ENCODE measurements at places on chromosomes 11 and 22.
A peak's percentile ranks its signal among the peaks of the same experiment; 100 is the strongest.

DNA sequence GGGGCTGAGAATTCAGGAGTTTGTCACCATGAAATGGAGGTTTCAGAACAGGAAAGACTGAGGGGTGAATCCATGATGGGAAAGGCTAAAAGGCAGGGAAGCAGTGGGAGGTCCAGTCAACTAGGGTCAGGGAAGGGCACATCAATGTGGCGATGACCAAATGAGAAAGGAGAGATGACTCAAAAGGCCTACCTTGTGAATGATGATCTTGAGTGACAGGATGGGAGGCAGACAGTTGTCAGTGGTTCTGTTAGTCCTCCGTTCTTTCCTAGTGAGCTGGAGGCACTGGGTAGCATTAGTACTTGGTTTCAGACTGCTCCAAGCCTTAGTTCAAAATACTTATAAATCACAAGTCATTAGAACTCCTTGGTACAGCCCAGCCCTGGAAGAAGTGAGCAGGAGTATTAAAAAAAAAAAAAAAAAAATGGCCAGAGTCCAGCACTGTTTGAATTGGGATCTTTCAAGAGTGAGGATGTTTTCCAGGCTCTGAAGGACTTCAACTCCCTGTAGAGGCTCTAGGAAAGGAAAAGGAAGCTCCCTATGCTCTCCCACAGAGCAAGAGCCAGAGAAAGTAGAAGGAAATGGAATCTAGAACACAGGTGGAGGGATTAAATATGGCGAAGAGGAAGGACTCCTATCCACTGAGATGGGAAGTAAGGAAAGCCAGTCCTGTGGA is 8.3 kb upstream of the DCHS1 start:
- no peaks in the 10 kb centered on the region for H3K36me3 ChIP-seq
- H3K27ac ChIP-seq, result peak overlapping the region; percentile 82
- H3K4me1 ChIP-seq, result peaks cover 8% of the 10 kb centered on the region

DNA sequence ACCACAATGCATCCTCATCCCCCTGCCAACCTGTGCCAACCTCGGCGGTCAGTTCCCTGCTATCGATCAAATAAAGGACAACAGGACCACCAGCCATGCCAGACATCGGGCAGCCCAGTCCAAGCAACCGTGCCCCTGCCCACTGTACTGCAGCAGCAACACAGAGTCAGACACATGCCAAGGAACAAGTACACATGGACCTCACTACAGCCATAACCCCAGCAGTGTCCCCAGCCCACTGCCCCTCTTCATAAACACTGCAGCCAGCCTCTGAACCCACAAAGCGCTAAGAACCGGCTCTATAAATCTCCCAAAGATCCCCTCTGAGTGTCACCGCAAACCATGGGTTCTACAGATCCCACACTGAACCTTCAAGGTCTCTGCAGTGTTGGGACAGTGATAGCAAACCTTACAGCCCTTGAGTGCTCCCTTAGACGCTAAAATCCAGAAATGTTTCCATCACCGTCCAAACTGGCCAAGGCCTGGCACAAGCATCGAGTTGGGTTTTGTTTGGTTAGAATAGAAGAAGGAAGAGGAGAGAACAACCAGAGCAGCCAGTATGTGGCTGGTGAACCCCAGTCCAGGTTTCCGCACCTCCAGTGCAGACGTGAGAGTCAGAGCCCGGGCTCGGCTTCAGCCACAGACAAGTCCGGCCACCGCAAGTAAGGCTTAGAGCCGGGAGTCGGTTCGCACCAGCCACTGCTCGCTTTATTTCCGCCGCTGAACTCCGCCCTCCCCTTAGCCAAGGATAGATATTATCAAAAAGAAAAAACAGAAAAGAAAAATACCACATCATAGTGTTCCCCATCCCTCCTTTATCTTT is 7.9 kb downstream of the PAX6 start:
- H3K4me3 ChIP-seq, result no peak overlapping the region
- H3K27ac ChIP-seq, result no peak overlapping the region
- no peaks in the 10 kb centered on the region for H3K36me3 ChIP-seq
- peaks cover 94% of the 10 kb centered on the region for H3K27me3 ChIP-seq
- DNase-seq, result peak; percentile 1
- peaks cover 36% of the 10 kb centered on the region for H3K4me1 ChIP-seq

GRCh38 chr11:87518266-87518665 is 480.5 kb downstream of the TMEM135 start:
- H3K36me3 ChIP-seq, result no peaks in the 10 kb centered on the region
- H3K27ac ChIP-seq, result no peak overlapping the region
- no peak overlapping the region for H3K4me3 ChIP-seq

- DNase-seq, result no peak
- H3K27me3 ChIP-seq, result no peaks in the 10 kb centered on the region
- H3K36me3 ChIP-seq, result no peaks in the 10 kb centered on the region
- no peak overlapping the region for H3K27ac ChIP-seq
- no peak overlapping the region for H3K4me3 ChIP-seq
Observed at GRCh38 chr11:118988280-118988679, 9.7 kb upstream of the CENATAC start.

DNA sequence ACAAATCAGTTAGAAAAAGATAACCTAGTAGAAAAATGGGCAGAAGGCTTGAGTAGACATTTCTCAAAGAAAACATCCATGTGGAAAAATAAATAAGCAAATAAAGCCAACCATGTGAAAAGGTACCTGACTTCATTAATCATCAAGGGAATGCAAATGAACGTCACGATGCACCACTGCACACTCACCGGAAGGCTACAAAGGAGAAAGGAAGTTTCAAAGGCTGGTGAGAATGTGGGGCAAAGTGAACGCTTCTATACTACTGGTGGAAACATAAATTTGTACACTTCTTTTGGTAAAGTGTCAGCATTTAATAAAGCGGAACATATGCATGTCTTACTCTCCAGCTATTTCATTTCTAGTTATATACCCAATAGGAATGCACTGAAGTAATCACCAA is 166.8 kb downstream of the CSNK2A3 start:
- H3K4me3 ChIP-seq, result no peak overlapping the region
- DNase-seq, result no peak
- H3K27ac ChIP-seq, result no peak overlapping the region
- no peaks in the 10 kb centered on the region for H3K27me3 ChIP-seq
- peaks cover 3% of the 10 kb centered on the region for H3K4me1 ChIP-seq
- H3K36me3 ChIP-seq, result no peaks in the 10 kb centered on the region

DNA sequence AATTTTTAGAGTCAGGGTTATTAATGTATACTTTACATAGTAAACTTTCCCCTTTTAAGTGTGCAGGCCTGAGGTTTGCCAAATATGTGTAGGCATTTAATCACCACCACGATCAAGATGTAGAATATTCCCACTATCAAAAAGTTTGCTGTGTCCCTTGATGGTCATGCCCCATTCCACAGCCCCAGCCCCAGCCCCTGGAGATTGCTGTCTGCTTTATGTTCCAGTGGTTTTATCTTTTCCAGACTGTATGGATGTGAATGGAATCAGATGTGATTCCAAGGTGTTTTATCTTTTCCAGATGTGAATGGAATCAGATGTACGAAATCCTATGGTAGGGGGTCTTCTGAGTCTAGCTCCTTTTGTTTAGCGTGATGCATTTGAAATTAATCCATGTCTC is 93.1 kb upstream of the B3GAT1 start:
- H3K27ac ChIP-seq, result no peak overlapping the region
- H3K4me3 ChIP-seq, result no peak overlapping the region
- DNase-seq, result no peak
- no peaks in the 10 kb centered on the region for H3K4me1 ChIP-seq
- no peaks in the 10 kb centered on the region for H3K36me3 ChIP-seq

DNA sequence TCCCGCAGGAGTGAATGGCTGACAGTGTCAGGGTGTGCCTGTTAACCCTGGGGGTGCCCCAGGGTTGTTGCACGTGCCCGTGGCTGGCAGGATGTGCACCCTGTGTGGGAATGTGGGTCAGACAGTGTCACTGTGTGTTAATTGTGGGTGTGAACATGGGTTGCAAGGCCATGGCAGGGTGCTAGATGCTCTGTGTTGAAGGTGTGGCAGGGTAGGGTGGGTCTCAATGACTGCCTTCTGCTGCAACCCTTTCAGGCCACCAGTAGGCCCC is 8.3 kb downstream of the RIN1 start:
- H3K4me1 ChIP-seq, result peaks cover 44% of the 10 kb centered on the region
- no peaks in the 10 kb centered on the region for H3K27me3 ChIP-seq
- no peak for DNase-seq
- H3K36me3 ChIP-seq, result peaks cover 19% of the 10 kb centered on the region
- H3K4me3 ChIP-seq, result no peak overlapping the region
- peak overlapping the region; percentile 38 for H3K27ac ChIP-seq

- peaks cover 19% of the 10 kb centered on the region for H3K4me1 ChIP-seq
- H3K27me3 ChIP-seq, result no peaks in the 10 kb centered on the region
- no peak overlapping the region for H3K4me3 ChIP-seq
- no peak for DNase-seq
- H3K27ac ChIP-seq, result no peak overlapping the region
Observed at GRCh38 chr22:46031965-46032851, 55.2 kb upstream of the WNT7B start.

GRCh38 chr22:33476716-33477115 is 418.5 kb upstream of the SYN3 start:
- no peak overlapping the region for H3K4me3 ChIP-seq
- H3K4me1 ChIP-seq, result peaks cover 3% of the 10 kb centered on the region
- H3K27ac ChIP-seq, result no peak overlapping the region
- DNase-seq, result no peak
- no peaks in the 10 kb centered on the region for H3K27me3 ChIP-seq

DNA sequence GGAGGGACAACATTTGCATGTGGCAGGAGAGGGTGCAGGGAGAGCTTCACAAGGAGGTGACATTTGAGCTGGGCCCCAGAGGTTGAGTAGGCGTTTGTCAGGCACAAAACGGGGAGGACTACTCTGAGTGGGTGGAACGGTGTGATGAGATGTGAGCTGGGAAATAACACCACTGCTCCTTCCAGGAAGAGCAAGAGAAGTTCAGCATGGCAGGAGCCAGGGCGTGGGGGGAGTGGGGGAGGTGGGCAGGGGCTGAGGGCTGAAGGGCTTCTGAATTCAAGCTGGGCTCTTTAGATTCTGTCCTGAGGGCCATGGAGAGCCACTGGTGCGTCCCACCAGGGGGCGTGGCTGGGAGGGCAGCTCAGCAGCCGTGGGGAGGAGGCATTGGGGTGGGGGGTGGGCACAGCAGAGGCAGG is 54.2 kb downstream of the OTOG start:
- H3K4me3 ChIP-seq, result no peak overlapping the region
- no peak overlapping the region for H3K27ac ChIP-seq
- no peaks in the 10 kb centered on the region for H3K27me3 ChIP-seq
- no peak for DNase-seq

GRCh38 chr11:13883589-13883988 is 78.9 kb upstream of the SPON1 start:
- H3K36me3 ChIP-seq, result no peaks in the 10 kb centered on the region
- H3K4me1 ChIP-seq, result no peaks in the 10 kb centered on the region
- H3K27me3 ChIP-seq, result peaks cover 2% of the 10 kb centered on the region
- no peak for DNase-seq
- H3K27ac ChIP-seq, result no peak overlapping the region

- no peak overlapping the region for H3K4me3 ChIP-seq
- no peaks in the 10 kb centered on the region for H3K27me3 ChIP-seq
- no peak for DNase-seq
- no peak overlapping the region for H3K27ac ChIP-seq
- no peaks in the 10 kb centered on the region for H3K36me3 ChIP-seq
Observed at GRCh38 chr11:105953886-105954285, 68.2 kb downstream of the MSANTD4 start.

GRCh38 chr11:32428665-32429303 is 6.6 kb downstream of the WT1 start:
- DNase-seq, result no peak
- H3K27me3 ChIP-seq, result peaks cover 87% of the 10 kb centered on the region
- H3K27ac ChIP-seq, result no peak overlapping the region
- H3K36me3 ChIP-seq, result no peaks in the 10 kb centered on the region
- H3K4me3 ChIP-seq, result no peak overlapping the region

- H3K27ac ChIP-seq, result no peak overlapping the region
- no peak overlapping the region for H3K4me3 ChIP-seq
- peaks cover 11% of the 10 kb centered on the region for H3K4me1 ChIP-seq
- H3K36me3 ChIP-seq, result no peaks in the 10 kb centered on the region
- DNase-seq, result no peak
- peaks cover 2% of the 10 kb centered on the region for H3K27me3 ChIP-seq
Observed at GRCh38 chr11:69369945-69370344, 76.0 kb downstream of the MYEOV start.

GRCh38 chr11:128284634-128285033 is 302.7 kb downstream of the ETS1 start:
- DNase-seq, result no peak
- peaks cover 3% of the 10 kb centered on the region for H3K4me1 ChIP-seq
- H3K4me3 ChIP-seq, result no peak overlapping the region

- peaks cover 2% of the 10 kb centered on the region for H3K4me1 ChIP-seq
- H3K27me3 ChIP-seq, result no peaks in the 10 kb centered on the region
- H3K36me3 ChIP-seq, result peaks cover 10% of the 10 kb centered on the region
- no peak overlapping the region for H3K27ac ChIP-seq
Observed at GRCh38 chr11:35803115-35803514, 140.5 kb downstream of the TRIM44 start.
